ENCODE measurements at places on chromosomes 5 and 9. TPM values are rescaled to one million over a fixed set of nuclear protein-coding genes. Genes with fewer than 3 reads are reported as not detected.
A peak's percentile ranks its signal among the peaks of the same experiment; 100 is the strongest.

DNA sequence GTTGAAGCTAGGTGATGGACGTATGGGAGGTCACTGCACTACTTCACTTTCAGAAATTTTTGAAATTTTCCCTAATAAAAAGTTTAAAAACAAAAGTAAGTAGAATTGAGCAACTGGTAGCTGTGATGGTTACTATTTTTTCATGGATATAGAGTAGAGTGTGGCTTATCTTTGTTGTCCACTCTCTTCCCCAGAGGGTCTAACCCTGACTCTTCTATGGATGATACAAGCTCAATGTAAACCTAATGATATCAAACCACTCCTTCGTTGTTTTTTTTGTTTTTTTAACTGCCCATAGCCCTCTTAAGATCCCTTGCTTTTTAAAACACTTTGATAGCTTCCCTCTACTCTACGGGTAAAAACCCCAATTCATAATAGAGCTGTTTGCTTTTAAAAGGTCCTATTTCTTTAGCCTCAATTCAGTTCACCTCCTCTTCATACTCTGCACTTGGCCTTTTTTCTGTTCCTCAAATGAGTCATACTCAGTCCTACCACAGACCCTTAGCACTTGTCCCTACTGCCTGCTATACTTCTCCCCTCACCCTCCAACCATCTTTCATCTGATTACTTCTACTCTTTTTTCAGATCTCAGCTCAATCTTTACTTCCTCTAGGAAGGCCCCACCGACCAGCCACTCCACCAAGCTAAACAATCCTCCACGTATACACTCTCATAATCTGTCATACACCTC lies 2.6 kb downstream of the HDAC3 start:
- no peak for DNase-seq
- no peaks in the 10 kb centered on the region for H3K27me3 ChIP-seq
- H3K4me3 ChIP-seq = no peak overlapping the region

GRCh38 chr5:36252722-36253365 lies 11.1 kb upstream of the NADK2 start:
- no peaks in the 10 kb centered on the region for H3K4me1 ChIP-seq
- DNase-seq = peak; percentile 4
- no peak overlapping the region for H3K4me3 ChIP-seq

- H3K4me3 ChIP-seq = no peak overlapping the region
- no peaks in the 10 kb centered on the region for H3K27me3 ChIP-seq
- H3K27ac ChIP-seq = no peak overlapping the region
- H3K36me3 ChIP-seq = no peaks in the 10 kb centered on the region
- H3K4me1 ChIP-seq = no peaks in the 10 kb centered on the region
These were observed 420.2 kb downstream of the RAB3C start for GRCh38 chr5:59003124-59003523.

DNA sequence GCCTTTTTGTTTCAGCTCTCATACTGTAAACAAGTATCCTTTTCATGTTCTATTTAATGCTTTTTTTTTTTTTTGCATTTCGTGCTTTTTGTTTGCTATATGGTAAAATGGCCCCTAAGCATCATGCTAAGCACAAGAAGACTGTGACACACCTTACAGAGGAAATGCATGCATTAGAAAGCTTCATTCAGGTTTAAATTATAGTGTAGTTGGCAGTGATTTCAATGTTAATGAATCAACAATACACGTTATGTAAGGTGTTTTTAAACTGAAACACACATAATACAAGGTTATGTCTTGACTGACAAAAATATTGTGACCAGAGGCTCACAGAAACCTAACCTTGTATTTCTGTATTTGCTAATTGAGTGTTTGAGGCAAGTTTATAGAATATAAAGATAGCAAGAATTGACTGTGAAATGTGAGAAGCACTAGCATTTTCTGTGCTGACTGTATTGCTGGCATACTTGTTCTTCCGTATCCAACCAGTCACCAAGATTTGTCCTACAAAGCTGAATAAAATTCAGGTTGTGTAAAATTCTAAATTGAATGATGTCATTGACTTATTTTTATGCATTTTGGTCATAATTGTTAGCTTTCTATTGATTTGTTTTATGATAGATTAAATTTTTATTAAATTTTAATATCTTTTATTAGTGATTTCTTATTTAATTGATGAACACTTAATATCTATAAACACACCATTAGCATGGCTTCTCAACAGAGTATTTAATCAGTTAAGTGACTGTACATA lies 4.1 kb downstream of the CFAP95 start:
- H3K27me3 ChIP-seq = no peaks in the 10 kb centered on the region
- no peak overlapping the region for H3K27ac ChIP-seq
- no peak overlapping the region for H3K4me3 ChIP-seq

GRCh38 chr5:42397267-42397666 lies 26.0 kb upstream of the GHR start:
- H3K4me3 ChIP-seq = no peak overlapping the region
- no peaks in the 10 kb centered on the region for H3K27me3 ChIP-seq
- DNase-seq = no peak
- H3K36me3 ChIP-seq = no peaks in the 10 kb centered on the region
- H3K27ac ChIP-seq = no peak overlapping the region
- no peaks in the 10 kb centered on the region for H3K4me1 ChIP-seq

GRCh38 chr5:145341842-145342241 lies 493.3 kb downstream of the PRELID2 start:
- peak; percentile 16 for DNase-seq
- H3K36me3 ChIP-seq = no peaks in the 10 kb centered on the region
- no peak overlapping the region for H3K4me3 ChIP-seq
- no peaks in the 10 kb centered on the region for H3K27me3 ChIP-seq

DNA sequence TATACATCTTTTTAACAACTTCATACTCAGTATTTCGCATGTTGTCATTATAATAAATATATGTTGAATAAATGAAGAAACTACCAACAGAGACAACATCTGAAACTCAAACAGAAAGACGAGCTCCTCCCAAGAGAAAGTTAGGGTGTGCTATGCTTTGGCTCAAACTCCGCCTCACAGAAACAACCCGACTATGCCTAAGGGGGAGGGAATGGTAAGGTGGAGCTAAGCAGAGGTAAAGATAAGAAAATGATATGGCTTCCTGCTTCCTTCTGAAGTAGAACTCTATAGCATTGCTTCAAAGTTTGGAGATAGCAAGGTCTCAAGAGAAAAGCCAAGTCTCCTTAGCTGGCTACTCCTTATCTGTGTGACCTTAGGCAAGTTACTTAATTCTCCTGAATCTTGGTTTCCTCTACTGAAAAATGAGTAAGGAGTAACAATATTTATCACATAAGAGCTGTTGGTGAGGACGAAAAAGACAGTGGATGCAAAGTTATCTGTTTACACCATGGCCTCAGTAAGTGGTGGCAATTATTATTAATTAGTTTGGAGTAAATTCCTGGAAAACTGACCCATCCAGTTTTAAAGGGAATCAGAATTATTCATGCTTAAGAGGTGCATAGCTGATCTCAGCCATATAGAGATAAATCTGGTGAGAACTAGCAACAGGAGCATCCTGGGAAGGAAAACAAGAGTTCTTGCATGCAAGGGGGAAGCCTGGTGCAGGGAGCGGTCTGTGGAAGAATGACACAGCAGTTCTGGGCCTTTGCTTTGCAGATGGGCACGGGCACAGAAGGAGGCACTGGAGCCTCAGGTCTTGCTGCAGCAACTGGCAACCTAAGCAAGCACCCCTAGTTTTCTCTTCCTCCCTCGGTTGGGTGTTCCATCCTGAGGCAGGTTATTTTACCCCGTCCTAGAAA lies 73.3 kb downstream of the GLIS3 start:
- peak overlapping the region; percentile 63 for H3K27ac ChIP-seq
- no peak overlapping the region for H3K4me3 ChIP-seq
- H3K27me3 ChIP-seq = no peaks in the 10 kb centered on the region
- peaks cover 26% of the 10 kb centered on the region for H3K4me1 ChIP-seq
- no peak for DNase-seq

- peak overlapping the region; percentile 40 for H3K27ac ChIP-seq
- H3K4me1 ChIP-seq = no peaks in the 10 kb centered on the region
- H3K36me3 ChIP-seq = no peaks in the 10 kb centered on the region
- no peaks in the 10 kb centered on the region for H3K27me3 ChIP-seq
- H3K4me3 ChIP-seq = peak overlapping the region; percentile 48
These were observed 66.4 kb upstream of the FER start for GRCh38 chr5:108681079-108681921.

GRCh38 chr9:133406480-133407307 lies 11.1 kb downstream of the REXO4 start:
- H3K36me3 ChIP-seq = peaks cover 20% of the 10 kb centered on the region
- no peak overlapping the region for H3K4me3 ChIP-seq
- peak overlapping the region; percentile 53 for H3K27ac ChIP-seq
- peak; percentile 81 for DNase-seq

GRCh38 chr5:81235287-81236072 lies 2.4 kb downstream of the CKMT2 start:
- no peak overlapping the region for H3K27ac ChIP-seq
- H3K4me3 ChIP-seq = no peak overlapping the region
- H3K27me3 ChIP-seq = no peaks in the 10 kb centered on the region
- no peaks in the 10 kb centered on the region for H3K4me1 ChIP-seq
- DNase-seq = no peak

- no peaks in the 10 kb centered on the region for H3K27me3 ChIP-seq
- H3K4me1 ChIP-seq = peaks cover 8% of the 10 kb centered on the region
- no peak overlapping the region for H3K27ac ChIP-seq
- peak; percentile 49 for DNase-seq
- H3K4me3 ChIP-seq = no peak overlapping the region
These were observed 12.4 kb downstream of the SLC36A1 start for GRCh38 chr5:151459680-151460324.

- H3K4me3 ChIP-seq = no peak overlapping the region
- peak; percentile 65 for DNase-seq
- H3K27ac ChIP-seq = no peak overlapping the region
- H3K36me3 ChIP-seq = no peaks in the 10 kb centered on the region
These were observed 30.6 kb upstream of the IL33 start for GRCh38 chr9:6184749-6185645.

- no peaks in the 10 kb centered on the region for H3K4me1 ChIP-seq
- H3K36me3 ChIP-seq = no peaks in the 10 kb centered on the region
- H3K27ac ChIP-seq = no peak overlapping the region
- H3K4me3 ChIP-seq = no peak overlapping the region
These were observed 83.5 kb upstream of the BOD1 start for GRCh38 chr5:173699966-173700365.

DNA sequence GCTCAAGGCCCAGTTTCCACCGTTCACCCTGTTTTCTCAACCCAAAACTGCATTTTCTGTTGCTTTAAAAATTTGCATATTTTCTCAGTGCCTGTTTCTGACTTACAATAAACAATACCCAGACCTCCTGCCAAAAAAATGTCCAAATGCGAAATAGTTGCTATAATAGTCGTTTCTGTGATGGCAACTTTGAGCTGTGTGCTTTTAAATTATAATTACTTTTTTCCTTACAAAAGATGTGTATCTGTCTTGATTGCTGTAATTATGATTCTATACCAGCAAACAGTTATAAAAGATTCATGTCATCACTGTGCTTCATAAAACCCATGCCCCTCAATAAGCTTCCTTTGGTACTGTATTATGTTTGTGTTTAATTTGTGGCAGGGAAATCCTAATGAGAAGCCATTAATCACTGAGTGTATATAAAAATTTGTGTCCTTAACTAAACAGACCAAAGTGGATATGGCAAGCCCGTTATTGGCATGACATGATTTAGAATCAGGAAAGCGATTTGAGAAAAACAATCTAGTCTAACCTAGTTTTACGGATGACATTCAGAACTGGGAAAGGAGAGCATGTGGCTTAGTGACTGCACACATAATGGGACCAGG lies 5.4 kb upstream of the SLC1A3 start:
- no peak overlapping the region for H3K4me3 ChIP-seq
- H3K4me1 ChIP-seq = peaks cover 15% of the 10 kb centered on the region
- H3K36me3 ChIP-seq = no peaks in the 10 kb centered on the region
- DNase-seq = no peak
- no peaks in the 10 kb centered on the region for H3K27me3 ChIP-seq
- no peak overlapping the region for H3K27ac ChIP-seq

- H3K27ac ChIP-seq = no peak overlapping the region
- no peaks in the 10 kb centered on the region for H3K27me3 ChIP-seq
- H3K4me1 ChIP-seq = 0 out of 2 replicates have a peak, but pooled peaks cover 5% of the 10 kb centered on the region
- peak; percentile 13 for DNase-seq
- no peaks in the 10 kb centered on the region for H3K36me3 ChIP-seq
These were observed 76.3 kb upstream of the PTGER4 start for GRCh38 chr5:40603378-40603777.

The PCSK5 gene
- total RNA-seq = 3.9 TPM

The LCN1 gene
- total RNA-seq = not detected

The PTPN3 gene
- 1.3 TPM for total RNA-seq

The PLEKHG4B gene
- total RNA-seq = not detected

The GADD45G gene
- not detected for total RNA-seq

The TAF11L10 gene
- not detected for total RNA-seq

The SLC34A1 gene
- not detected for total RNA-seq

Data from GM23248 (cell line).